ENCODE measurements at places on chromosomes 2 and 18.

GRCh38 chr18:55268628-55269275 lies 309.5 kb upstream of the CCDC68 start:
- no peak for DNase-seq

- no peak for DNase-seq
Measured at GRCh38 chr2:212737392-212738172, 199.0 kb upstream of the ERBB4 start.

DNA sequence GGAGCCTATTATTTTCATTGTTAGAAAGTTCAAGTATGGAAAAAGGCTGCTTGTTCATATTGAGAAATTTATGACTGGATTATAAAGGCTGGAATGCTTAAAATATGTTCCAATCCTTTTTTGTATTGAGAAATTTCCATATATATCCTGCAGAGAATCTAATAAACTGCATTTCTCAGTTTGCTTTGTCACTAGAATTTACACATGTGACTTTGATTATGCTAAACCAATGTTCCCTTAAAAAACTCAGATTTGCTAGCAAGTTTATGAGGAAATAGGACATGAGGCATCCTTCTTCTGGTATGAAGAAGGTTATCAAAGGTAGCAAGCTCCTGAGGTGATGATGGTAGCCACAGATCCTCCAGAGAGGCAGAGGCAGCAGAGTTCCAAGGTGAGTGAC lies 29.2 kb upstream of the DSEL start:
- no peak for DNase-seq

DNA sequence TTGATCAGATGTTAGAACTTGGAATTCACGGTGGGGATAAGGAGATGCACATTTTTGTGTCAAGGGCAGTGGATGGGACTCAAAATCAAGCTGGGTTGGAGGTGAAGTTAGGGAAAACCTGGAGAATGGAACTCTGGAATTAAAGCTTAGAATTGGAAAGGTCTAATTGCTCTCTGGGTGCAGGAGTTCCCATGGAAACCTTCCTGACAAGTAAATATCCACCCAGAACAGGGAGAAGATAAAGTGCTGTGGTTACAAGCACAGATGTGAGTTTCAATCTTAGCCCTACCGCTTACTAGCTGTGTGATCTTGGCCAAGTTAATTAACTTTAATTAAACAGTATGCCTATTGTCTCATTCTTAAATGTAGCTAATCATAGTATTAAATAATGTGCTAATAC lies 71.3 kb upstream of the TCF7L1 start:
- DNase-seq: no peak

DNA sequence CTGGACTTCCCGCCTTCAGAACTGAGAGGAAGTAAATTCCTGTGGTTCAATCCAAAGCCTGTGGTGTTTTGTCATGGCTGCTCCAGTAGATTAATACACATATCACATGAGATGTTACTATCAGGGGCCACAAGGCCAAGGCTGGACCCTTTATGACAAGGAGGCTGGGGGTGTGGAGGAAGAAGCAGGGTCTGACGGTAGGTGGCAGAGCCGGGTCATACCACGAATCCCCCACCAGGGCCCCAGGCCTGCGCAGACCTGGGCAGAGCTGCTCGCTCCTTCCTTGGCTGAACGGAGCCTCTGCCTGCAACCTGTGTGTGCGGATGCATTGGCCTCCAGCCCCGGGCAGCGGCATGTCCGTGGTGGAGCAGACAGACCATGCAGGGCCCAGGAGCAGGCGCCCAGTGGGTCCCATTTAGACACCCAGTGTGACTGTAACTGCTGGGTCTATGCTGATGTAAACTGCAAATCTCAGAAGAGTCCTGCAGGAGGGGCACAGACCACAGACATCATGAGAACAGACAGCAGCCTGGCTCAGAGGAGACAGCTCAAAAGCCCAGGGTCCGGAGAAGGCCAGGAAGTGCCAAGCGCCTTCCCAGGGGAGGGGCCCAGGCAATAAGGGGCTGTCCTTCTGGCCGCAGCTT lies 155.2 kb downstream of the PXDN start:
- peak; percentile 37 for DNase-seq

GRCh38 chr18:4060427-4061281 lies 394.5 kb downstream of the DLGAP1 start:
- no peak for DNase-seq

GRCh38 chr2:10286216-10287037 lies 16.3 kb upstream of the HPCAL1 start:
- peak; percentile 49 for DNase-seq

DNA sequence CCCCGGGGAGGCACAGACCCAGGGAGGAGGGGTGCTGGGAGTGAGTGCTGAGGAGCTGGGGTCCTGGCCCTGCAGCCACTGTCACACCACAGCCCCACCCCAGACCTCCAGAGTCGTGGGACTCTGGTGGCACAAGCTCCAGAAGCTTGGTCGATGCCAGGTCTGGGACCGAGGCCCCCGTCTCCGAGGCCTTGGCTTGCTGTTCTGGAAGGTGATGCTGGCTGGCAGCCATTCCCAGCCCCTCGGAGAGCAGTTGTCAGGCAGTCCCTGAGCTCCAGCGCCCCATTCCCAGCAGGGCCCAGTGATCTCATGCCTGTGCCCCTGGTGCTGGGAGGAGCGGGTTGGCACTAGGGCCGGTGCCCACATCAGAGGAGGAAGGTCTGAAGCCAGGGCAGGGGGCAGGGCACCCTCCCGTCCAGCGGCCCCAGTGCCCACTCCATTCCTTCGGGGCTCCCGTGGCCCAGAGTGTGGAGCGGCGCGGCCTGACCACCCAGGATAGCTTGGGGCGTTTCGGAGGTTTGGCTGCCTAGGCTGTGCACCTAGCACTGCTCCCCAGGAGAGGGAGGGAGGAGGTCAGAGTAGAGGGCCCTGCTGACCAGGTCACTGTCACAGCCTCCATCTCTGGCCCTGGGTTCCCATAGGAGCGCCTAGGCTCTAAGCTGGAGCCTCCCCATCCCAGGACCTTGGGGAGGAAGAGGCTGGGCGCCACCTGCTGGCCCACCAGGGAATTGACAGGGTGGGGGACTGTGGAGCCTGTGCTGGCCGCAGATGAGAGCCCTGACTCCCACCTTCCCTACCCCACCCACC lies 16.8 kb upstream of the ALPI start:
- DNase-seq: no peak

- no peak for DNase-seq
Measured at GRCh38 chr2:71417300-71418202, 35.8 kb upstream of the DYSF start.

DNA sequence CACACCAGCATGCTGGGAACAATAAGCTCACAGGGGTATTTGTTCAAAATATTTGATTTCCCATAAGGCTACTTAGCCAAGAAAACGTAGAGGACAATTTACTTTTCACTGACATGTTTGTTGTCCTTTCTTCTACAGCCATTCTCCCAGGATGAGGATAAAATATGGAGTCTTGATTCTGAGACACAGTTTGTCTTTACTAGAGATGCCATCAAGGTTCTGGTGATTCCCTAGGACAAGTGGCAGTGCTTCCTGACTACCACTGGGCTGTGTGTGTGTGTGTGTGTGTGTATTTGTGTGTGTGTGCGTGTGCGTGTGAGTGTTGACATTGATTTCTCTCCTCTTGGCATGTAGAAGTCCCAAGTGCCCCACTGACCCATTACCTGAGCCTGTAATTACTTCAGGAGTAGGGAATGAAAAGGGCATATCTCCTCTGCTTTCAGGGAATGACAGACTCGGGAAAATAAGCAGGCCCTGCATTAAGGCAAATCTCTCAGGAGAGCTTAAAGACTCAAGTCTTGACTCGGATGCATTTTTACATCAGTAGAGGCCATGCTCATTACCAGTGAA lies 761.6 kb downstream of the DCC start:
- no peak for DNase-seq
